ENCODE measurements at places on chromosomes 7 and 10. TPM values are rescaled to one million over a fixed set of nuclear protein-coding genes. Genes with fewer than 3 reads are reported as not detected.

PRTFDC1 gene
- total RNA-seq: not detected

GRCh38 chr7:43491984-43492383 is 90.9 kb upstream of the STK17A start:
- DNase-seq: no peak

GRCh38 chr10:129922598-129923123 is 41.4 kb downstream of the EBF3 start:
- DNase-seq: no peak

DNA sequence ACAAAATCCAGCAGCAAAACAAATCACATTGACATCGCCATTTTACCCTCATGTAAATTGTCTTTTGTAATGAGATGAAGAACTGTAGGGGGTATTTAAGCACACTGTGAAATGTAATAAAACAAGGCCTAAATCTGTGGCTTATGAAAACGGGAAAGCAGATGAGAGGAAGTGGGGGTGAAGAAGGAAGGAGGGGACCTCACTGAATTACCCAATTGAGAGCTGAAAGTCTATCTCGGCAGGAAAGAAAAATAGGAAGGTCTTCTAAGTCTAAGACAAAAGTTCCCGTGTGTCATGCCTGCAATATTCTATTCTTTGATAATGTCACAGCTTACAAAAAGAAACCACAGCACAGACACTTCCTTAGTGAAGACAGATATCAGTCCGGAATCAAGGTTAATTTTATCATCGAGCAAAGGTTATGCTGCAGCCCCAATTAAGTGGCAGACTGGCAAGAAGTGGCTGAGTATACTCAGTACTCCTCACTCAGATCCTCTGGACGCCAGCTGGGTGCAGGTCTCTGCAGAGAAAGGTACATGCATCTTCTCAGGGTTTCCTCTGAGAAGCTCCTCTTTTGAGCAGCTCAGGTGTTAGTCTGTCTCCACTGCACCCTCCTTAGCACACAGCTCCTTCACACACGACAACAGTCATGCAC is 239.7 kb downstream of the FANK1 start:
- DNase-seq: no peak

Measured in lower leg skin (tissue), 4 donors.